ENCODE measurements at places on chromosomes 13 and 19.

GRCh38 chr19:52748336-52748950 lies 13.6 kb upstream of the ZNF611 start:
- DNase-seq = no peak

DNA sequence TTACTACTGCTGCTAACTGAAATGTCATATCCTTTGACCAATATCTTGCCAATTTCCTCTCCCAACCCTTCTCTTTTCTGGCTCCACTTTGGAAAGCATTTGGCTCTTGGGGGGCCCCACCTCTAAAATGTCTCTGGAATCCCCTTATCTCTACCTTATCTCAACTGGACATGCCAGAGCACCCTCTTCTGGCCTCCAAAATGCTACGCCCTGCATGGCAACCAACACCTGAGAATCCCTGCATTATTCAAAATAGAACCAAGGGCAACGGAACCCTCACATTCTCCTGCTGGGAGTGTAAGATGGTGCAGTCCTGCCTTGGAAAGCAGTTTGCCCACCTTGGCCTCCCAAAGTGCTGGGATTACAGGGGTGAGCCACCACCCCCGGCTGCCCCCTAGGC lies 35.3 kb downstream of the CERS4 start:
- DNase-seq = no peak

GRCh38 chr13:19726611-19727010 lies 56.1 kb downstream of the PSPC1 start:
- no peak for DNase-seq

GRCh38 chr19:8110931-8111330 lies 38.5 kb downstream of the FBN3 start:
- DNase-seq = no peak

DNA sequence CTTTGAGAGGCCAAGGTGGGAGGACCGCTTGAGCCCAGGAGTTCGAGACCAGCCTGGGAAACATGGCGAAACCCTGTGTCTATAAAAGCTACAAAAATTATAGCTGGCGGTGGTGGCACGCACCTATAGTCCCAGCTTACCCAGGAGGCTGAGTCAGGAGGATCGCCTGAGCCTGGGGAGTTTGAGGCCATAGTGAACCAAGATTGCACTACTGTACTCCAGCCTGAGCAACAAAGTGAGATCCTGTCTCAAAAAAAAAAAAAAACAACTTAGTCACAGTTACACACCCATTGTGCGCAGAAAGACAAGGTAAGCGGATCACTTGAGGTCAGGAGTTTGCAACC lies 728 bp upstream of the DENND1C start:
- DNase-seq = peak; percentile 30

GRCh38 chr19:48819366-48819816 lies 8.6 kb upstream of the BCAT2 start:
- DNase-seq = no peak

GRCh38 chr13:98473135-98473787 lies 103.6 kb downstream of the STK24 start:
- no peak for DNase-seq

DNA sequence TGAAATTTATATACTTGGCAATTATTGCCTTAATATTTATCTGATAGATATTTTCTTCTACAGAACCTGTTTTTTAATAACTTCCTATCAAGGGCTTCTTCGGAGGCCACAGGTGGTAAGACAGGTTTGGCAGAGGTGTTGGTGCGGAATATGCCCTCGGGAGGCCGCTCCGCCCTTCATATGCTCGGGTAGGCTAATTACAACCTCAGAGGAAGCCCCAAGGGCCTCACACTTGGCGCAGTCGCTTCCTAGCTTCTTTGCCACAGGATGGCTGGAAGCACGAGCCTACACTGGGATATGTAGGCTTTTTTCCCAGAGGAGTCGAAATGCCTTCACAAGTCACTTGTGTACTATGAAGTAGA lies 68.8 kb downstream of the LMO7 start:
- no peak for DNase-seq

GRCh38 chr13:27406178-27406939 lies 18.1 kb upstream of the GTF3A start:
- DNase-seq = no peak

DNA sequence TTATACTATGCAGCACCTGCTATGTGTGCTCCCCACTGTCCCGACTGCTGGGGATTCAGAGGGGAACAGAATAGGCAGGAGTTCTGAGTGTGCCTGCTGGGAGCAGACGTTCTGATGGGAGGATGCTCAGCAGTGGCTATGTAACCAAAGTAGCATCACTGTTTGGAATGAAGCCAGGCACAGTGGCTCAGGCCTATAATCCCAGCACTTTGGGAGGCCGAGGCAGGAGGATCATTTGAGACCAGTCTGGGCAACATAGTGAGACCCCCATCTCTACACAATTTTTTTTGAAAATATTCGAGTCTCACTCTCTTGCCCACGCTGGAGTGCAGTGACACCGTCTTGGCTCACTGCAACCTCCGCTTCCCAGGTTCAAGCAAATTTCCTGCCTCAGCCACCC lies 6.0 kb downstream of the ATG4D start:
- DNase-seq = no peak

GRCh38 chr19:5247957-5248705 lies 92.5 kb downstream of the PTPRS start:
- no peak for DNase-seq

GRCh38 chr13:39037410-39037879 lies 444 bp downstream of the PROSER1 start:
- no peak for DNase-seq

GRCh38 chr13:22135446-22135845 lies 464.6 kb downstream of the FGF9 start:
- DNase-seq = no peak

- no peak for DNase-seq
These were observed 711 bp upstream of the MIPEP start for GRCh38 chr13:23889615-23890607.

DNA sequence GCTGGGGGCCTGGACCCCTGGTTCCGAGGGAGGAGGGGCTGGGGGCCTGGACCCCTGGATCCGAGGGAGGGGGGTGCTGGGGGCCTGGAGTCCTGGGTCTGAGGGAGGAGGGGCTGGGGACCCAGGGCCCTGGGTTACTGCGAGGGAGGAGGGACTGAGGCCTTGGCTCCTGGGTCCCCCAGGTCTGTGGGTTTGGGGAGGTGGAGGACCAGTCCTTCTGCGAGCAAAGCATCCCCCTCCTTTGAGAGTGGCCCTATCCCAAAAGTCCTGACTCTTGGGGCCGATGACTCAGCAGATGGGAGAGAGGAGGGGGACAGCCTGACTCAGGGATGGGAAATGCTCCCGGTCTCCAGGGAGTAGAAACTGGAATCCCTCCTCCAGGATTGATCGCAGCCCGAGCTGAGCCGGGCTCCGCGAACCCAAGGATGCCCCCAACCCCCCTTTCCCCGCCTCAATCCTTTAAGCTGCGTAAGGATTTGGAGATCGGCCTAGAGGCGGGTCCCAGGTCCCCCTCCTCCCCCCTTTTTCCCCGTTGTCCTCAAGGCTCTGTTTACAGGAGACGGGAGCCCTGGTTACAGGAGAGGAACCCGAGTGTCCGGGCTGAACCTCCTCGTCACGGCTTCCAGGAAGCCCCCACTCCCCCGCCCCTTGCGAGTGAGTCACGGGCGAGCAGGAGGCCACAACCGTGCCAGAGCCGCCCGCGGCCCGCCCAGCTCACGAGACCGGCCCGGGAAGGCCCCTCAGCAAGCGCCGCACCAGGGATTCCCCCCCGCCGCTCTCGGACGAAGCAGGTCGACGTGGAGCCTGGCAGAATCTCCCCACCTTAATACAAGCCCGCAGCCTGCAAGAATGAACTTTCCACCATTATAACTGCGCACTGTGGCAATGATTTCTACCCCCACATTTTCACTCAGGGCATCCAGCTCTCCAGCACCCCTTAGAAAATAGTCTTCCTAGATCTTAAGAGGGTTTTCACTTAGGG lies 3.0 kb upstream of the ZFP36 start:
- DNase-seq = peak; percentile 94

GRCh38 chr13:45695198-45695730 lies 6.9 kb upstream of the CBY2 start:
- no peak for DNase-seq

GRCh38 chr13:29255567-29255966 lies 339.9 kb downstream of the SLC7A1 start:
- no peak for DNase-seq

DNA sequence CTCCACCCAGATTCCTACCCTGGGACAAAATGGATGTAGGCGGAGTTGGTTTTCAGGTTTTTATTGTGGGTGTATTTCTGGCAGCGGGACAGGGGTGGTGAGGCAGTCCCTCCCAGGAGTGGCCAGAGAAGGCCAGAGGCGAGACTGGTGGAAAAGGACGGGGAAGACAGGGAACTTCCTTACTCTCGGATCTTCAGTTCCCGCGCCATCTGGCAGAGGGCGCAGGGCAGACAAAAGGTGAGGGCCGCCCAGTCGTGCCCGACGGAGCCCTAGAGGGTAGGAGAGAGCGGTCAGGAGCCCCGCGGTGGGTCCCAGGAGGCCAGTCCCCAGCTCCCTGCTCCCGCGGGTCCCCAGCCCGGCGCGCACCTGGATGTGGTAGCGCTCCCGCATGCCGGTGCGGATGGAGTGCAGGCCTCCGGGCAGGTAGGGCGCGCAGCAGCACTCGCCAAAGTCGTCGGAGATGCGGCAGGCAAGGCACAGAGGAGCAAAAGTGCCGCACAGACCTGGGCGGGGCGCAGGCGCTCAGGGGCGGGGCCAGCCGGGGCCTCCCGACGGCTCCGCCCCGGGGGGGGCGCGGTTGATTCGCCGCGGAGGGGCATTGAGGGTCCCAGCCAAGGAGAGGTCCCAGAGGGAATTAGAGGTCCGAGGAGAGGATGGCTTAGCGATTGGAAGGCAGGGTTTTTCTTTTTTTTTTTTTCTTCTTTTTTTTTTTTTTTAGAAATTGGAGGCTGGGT lies 3.0 kb downstream of the CNFN start:
- DNase-seq = peak; percentile 74

DNA sequence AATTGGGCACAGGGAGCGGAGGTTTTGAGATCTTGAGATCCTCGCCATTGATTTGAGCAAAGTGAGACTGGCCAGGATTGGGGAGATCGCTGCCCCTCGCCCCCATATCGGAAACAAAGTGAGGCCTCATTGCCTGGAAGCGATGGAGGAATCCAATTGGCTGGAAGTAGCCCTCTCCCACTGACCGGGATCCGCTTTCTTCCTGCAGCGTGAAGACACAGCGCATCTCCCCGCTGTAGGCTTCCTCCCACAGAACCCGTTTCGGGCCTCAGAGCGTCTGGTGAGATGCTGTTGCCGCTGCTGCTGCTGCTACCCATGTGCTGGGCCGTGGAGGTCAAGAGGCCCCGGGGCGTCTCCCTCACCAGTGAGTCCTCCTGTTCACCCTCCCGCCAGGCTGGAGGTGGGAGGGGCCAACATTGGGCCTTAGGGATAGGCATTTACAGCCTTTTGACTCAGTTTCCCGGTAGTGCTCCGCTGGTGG lies 438 bp downstream of the PRKCSH start:
- DNase-seq = no peak

DNA sequence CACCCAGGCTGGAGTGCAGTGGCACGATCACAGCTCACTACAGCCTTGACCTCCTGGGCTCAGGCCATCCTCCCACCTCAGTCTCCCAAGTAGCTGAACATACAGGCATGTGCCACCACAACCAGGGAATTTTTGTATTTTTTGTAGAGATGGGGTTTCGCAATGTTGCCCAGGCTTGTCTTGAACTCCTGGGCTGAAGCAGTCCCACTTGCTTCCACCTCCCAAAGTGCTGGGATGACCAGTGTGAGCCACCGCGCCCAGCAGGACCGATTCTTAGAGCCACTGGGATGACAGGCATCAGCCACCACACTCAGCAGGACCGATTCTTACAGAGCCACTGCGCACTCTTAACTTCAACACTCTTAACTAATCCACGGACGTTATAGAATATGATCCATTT lies 54.9 kb upstream of the RANBP3 start:
- no peak for DNase-seq

DNA sequence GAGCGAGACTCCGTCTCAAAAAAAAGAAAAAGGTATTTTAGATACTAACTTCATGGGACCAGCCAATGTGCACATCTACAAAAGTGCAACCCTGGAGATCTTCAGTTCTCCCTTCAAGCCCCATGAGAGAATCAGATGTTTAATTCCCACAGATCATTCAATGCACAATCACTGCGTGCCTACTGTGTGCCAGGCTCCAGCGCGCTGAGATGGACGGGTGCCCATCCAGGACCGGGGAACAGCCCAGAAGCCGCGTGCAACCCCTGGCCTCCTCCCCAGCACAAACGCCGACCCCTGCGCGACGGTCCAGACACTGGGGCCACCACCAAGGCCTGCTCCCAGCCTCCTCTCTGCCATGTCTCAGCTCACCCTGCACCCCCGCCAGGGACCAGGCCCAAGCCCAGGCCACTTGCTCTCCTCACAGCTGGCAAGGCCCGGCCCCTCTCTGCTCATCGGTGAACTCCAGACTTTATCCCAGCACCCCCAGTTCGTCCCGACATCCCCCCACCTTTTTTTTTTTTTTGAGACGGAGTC lies 5.3 kb downstream of the BTBD2 start:
- DNase-seq = no peak

- DNase-seq = no peak
These were observed 638.9 kb downstream of the LIG4 start for GRCh38 chr13:107576430-107576829.

DNA sequence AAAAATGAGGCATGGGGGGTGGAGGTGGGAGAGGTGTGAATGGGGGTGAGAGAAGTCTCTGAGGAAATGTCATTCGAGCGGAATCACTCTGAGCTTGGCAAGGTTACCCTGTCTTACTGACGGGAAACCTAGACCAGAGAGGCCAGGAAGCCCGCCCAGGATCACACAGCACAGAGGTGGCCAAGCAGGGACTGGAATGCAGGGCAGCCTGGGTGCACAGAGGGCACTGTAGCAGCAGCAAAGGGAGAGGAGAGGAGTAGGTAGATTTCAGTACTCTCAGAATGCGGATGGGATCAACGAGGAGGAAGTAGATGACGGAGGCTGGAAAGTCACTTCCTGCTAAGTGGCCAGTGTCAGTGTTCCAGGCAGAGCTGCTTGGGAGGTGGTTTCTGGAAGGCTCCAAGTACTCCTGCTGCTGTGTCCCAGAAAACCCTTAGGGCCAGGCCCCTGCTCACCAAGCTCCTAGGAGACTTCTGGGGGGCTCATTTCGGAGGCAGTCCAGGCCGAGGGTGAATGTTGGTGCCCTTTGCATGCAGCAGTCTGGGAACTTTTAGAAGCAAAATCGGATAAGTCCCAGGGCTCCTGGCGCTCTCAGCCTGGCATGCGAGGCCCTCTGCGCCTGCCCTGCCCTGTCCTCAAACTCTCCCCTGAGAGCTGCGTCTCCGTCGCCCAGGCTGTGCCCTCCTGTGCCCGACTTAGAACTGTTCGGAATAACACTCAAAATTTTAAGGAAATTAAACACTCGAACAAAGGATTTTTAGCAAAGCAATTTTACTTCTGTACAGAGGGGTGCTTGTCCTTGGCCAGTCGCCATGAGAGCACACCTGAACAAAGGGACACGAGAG lies 33.5 kb downstream of the DNM2 start:
- DNase-seq = no peak

- DNase-seq = no peak
These were observed 1.9 kb upstream of the AKT2 start for GRCh38 chr19:40286971-40287421.

- no peak for DNase-seq
These were observed 91.3 kb downstream of the KCNRG start for GRCh38 chr13:50106559-50106958.

GRCh38 chr13:71851498-71852409 lies 15.2 kb downstream of the DACH1 start:
- no peak for DNase-seq
